ENCODE measurements at places on chromosomes 3 and 15. TPM values are rescaled to one million over a fixed set of nuclear protein-coding genes. Genes with fewer than 3 reads are reported as not detected.
A peak's percentile ranks its signal among the peaks of the same experiment; 100 is the strongest.

DNA sequence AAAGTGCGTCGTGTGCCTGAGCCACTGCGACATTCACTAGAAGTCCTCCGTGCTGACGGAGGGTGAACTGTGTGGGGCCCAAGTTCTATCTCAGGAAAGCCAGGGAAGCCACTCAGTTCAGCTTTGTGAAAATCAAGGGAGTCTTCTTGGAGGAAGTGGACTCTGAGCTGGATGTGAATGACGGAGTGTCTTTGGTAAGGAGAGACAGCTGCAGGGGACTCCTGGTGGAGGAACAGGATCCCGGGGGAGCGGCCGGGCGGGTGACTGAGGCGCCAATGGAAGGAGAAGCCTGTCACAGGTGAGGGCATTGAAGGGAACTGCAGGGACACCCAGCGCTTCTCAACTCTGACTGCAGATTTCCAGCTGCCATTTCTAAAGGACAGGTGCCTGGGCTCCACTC is 75.6 kb downstream of the APBA2 start:
- no peak overlapping the region for H3K4me3 ChIP-seq
- no peak overlapping the region for H3K27ac ChIP-seq
- no peaks in the 10 kb centered on the region for H3K27me3 ChIP-seq

DNA sequence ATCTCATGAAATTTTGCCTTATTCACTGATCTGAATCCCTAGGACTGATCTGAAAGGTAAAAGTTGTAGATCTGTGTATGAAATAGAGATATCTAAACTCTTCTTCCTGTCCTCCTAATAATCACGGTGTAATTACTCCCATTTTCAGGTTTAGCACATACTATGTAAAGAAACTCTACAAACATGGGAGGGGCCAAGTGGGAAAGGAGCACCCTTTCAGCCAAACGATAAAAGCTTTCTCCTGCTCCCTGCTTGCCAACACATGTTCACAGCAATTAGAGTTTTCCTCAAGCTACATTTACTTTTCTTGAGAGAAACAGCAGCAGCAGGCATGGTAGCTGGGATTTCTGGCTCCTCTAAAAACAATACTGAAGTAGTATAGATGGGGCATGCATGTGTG is 71.6 kb downstream of the CHAC1 start:
- H3K4me1 ChIP-seq: peaks cover 32% of the 10 kb centered on the region
- no peaks in the 10 kb centered on the region for H3K27me3 ChIP-seq

- no peaks in the 10 kb centered on the region for H3K27me3 ChIP-seq
- no peak overlapping the region for H3K4me3 ChIP-seq
- DNase-seq: no peak
These were observed 9.8 kb downstream of the ANKRD28 start for GRCh38 chr3:15787941-15788340.

DNA sequence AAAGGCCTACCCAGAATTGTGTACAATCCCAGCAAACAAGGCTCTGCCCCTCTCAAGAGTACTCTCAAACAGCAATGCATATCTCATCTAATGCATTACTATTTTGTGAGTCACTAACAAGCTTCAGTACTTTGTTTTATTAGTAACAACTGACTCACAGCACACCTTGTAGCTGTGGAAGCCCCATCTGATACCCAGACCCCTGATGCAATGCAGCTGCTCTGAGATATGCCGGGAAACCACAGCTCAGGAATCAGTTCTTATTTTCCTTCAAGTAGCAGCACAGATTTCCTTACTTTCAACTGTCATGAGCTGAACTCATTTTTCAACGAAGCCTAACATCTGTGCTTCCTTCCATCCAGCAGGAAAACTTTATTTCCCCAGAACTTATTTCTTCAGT is 37.8 kb downstream of the CCNL1 start:
- DNase-seq: no peak
- H3K36me3 ChIP-seq: no peaks in the 10 kb centered on the region
- H3K27ac ChIP-seq: no peak overlapping the region
- H3K4me3 ChIP-seq: no peak overlapping the region
- peaks cover 20% of the 10 kb centered on the region for H3K4me1 ChIP-seq

- no peaks in the 10 kb centered on the region for H3K4me1 ChIP-seq
- no peak overlapping the region for H3K27ac ChIP-seq
- no peak for DNase-seq
- H3K36me3 ChIP-seq: peaks cover 59% of the 10 kb centered on the region
These were observed 17.9 kb downstream of the CDAN1 start for GRCh38 chr15:42719043-42719442.

GRCh38 chr3:5264896-5265770 is 77.6 kb downstream of the EDEM1 start:
- no peaks in the 10 kb centered on the region for H3K27me3 ChIP-seq
- no peak overlapping the region for H3K4me3 ChIP-seq
- DNase-seq: no peak
- no peaks in the 10 kb centered on the region for H3K4me1 ChIP-seq
- H3K36me3 ChIP-seq: no peaks in the 10 kb centered on the region

- H3K4me1 ChIP-seq: no peaks in the 10 kb centered on the region
- no peaks in the 10 kb centered on the region for H3K36me3 ChIP-seq
- H3K27me3 ChIP-seq: no peaks in the 10 kb centered on the region
- no peak for DNase-seq
- H3K4me3 ChIP-seq: no peak overlapping the region
These were observed 314.9 kb upstream of the NECTIN3 start for GRCh38 chr3:110756705-110757104.

GRCh38 chr3:52896151-52896550 is 1.2 kb downstream of the STIMATE start:
- no peaks in the 10 kb centered on the region for H3K36me3 ChIP-seq
- no peak overlapping the region for H3K27ac ChIP-seq
- no peak for DNase-seq
- H3K4me1 ChIP-seq: peaks cover 61% of the 10 kb centered on the region
- H3K27me3 ChIP-seq: no peaks in the 10 kb centered on the region

Gene AP2M1
- total RNA-seq: 241 TPM

DNA sequence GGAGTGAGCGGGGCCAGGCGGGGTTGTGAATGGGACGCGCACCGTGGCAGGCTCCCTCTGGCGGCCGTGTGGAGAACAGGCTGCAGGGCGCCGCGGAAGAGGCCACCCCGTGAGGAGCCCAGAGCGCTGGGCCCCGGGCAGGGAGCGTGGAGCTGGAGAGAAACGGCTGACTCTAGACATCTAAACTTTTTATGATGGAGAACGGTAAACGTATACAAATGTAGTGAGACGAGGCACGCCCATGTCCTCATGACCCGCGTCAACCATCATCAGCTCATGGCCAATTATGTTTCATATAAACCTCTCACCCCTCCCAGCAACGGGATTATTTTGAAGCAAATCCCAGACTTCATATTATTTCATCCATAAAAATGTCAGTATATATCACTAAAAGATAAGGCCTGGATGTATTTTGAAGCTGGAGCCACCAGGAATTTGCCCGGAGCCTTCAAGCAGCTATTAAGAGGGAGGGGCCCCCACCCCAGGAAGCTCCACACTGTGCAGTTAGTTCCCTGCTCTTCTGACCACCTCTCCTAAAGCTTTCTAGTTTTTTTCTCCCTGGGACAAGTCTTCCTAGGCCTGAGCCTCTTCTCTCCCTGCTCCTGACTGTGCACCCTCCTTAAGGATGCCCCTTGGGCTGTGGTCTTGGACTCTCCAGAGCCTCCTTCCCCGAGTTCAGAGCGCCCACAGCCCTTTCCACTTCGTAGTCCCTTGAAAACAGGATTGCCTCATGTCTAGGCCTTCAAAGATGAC is 149.5 kb downstream of the SMAD6 start:
- H3K4me3 ChIP-seq: peak overlapping the region; percentile 0
- H3K4me1 ChIP-seq: peaks cover 17% of the 10 kb centered on the region
- no peaks in the 10 kb centered on the region for H3K27me3 ChIP-seq
- H3K27ac ChIP-seq: no peak overlapping the region
- DNase-seq: peak; percentile 92

- no peaks in the 10 kb centered on the region for H3K36me3 ChIP-seq
- H3K4me3 ChIP-seq: no peak overlapping the region
- no peaks in the 10 kb centered on the region for H3K27me3 ChIP-seq
- H3K4me1 ChIP-seq: no peaks in the 10 kb centered on the region
- no peak overlapping the region for H3K27ac ChIP-seq
These were observed 192.8 kb upstream of the THBS1 start for GRCh38 chr15:39388118-39388517.

DNA sequence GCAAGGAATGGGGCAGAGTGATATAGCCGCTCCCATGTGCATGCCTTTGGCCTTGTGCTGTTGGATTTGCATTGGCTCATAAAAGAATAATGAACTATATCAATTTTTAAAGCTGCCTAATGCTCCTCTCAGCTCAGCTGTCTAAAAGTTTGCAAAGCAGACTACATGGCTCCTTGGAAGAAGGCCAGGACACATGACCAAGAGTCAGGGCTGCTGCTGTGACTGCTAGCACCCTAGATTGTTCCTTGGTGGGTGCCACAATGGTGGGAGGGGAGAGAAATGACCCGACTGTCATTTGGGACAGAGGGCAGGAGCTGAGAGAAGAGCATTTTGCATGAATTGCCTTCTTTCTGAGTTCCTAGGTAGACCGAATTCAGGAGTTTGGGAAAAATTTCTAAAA is 307.9 kb downstream of the PDCD6IP start:
- H3K4me3 ChIP-seq: no peak overlapping the region
- no peaks in the 10 kb centered on the region for H3K27me3 ChIP-seq
- H3K4me1 ChIP-seq: no peaks in the 10 kb centered on the region
- no peak for DNase-seq
- H3K36me3 ChIP-seq: no peaks in the 10 kb centered on the region

Gene SEMA3B
- total RNA-seq: 77.6 TPM

Gene IQCF5
- not detected for total RNA-seq

Gene IL5RA
- total RNA-seq: 5.6 TPM
